Activated naive CD4-positive, alpha-beta T cell treated with anti-CD3 and anti-CD28 coated beads, Interleukin-2, amount 10 ng/mL, durations not matched to agents 7 days and 5 days (primary cell): ENCODE measurements at places on chromosomes 3 and 15.

DNA sequence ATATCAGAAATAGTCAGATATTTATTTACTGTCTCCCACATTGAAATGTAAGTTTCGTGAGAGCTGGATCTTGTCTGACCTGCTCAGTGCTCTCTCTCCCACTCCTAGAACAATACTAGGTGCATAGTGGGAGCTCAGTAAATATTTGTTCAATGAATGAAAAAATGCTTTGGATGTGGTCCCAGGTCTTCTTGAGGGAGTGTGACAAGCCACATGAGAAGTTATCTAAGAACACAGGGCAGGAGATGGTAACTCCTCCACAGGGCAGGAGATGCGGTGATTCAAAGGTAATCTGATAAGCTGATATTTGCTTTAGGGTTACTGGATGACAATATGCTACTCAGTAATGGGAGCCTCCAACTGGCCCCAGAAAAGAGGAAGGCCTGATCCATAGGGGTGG lies 25.8 kb upstream of the PLA2G4E start:
- no peak overlapping the region for H3K27ac ChIP-seq
- peaks cover 15% of the 10 kb centered on the region for H3K4me1 ChIP-seq
- DNase-seq, result no peak
- H3K36me3 ChIP-seq, result no peaks in the 10 kb centered on the region
- no peak overlapping the region for H3K4me3 ChIP-seq

GRCh38 chr15:61064651-61065050 lies 164.5 kb downstream of the RORA start:
- H3K27ac ChIP-seq, result no peak overlapping the region
- DNase-seq, result no peak
- H3K27me3 ChIP-seq, result peaks cover 22% of the 10 kb centered on the region
- H3K36me3 ChIP-seq, result no peaks in the 10 kb centered on the region

- no peak for DNase-seq
- no peak overlapping the region for H3K4me3 ChIP-seq
- no peaks in the 10 kb centered on the region for H3K36me3 ChIP-seq
- peaks cover 3% of the 10 kb centered on the region for H3K4me1 ChIP-seq
- H3K27ac ChIP-seq, result no peak overlapping the region
These were observed 5.8 kb downstream of the IGDCC4 start for GRCh38 chr15:65416845-65417416.

GRCh38 chr3:134642445-134643149 lies 8.2 kb downstream of the KY start:
- no peak overlapping the region for H3K4me3 ChIP-seq
- no peaks in the 10 kb centered on the region for H3K36me3 ChIP-seq
- no peak for DNase-seq
- H3K27me3 ChIP-seq, result peaks cover 3% of the 10 kb centered on the region
